ENCODE measurements at places on chromosomes 11 and 22.
A peak's percentile ranks its signal among the peaks of the same experiment; 100 is the strongest.

DNA sequence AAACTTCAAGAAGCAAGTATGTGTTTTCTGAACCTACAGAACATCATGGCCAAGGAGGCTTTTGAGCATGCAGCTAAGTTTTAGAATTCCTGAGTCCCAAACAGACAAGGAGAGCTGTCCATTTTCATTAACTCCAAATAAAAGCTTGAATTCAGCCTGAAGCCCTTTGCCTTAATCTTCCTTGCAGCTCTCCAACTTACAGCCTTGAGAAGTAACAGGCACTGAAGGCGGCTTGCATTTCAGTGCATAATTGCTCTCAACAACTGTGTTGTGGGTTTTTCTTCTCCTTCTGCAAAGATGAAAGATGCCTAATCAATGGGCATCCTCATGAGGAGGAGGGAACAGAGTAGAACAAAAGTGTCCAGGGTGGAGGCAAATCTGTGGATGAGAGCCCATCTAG is 286.0 kb downstream of the FAT3 start:
- no peak for DNase-seq

- DNase-seq: no peak
Measured at GRCh38 chr11:76670485-76671236, at the start of gene LRRC32. LRRC32 (minus strand) TSS chr11:76670747; CDS start chr11:76665954, 4,793 bp downstream.

- DNase-seq: peak; percentile 36
Measured at GRCh38 chr11:73350908-73351636, 25.1 kb upstream of the RELT start.

DNA sequence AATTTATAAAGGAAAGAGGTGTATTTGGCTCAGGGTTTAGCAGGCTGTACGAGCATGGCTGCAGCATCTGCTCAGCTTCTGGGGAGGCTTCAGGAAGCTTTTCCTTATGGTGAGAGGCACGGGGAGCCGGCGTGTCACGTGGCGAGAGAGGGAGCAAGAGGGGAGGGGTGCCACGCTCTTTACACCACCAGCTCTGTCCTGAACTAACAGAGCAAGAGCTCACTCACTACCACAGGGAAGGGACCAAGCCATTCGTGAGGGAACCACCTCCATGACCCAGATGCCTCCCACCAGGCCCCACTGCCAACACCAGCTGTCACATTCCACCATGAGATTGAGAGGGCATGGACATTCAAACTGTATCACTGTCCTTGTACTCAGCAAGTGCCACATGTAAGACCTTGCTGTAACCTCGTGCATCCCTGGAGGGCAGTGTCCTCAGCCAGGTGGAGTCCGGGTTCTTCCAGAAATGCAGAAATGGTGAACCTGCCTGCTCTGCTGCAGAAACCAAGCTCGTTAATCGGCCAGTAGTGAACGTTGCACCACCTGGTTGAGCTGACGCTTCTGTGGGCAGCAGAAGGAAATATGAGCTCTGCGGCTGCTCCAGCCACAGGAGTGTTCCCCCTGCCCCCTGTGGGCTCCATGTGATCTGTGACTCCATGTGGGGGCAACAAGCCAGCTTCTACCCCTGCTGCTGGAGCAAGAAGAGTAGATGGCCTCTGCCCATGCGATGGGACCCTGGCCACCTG is 368.6 kb downstream of the TBC1D22A start:
- DNase-seq: no peak

- no peak for DNase-seq
Measured at GRCh38 chr22:22591348-22592299, 32.6 kb upstream of the PRAME start.

DNA sequence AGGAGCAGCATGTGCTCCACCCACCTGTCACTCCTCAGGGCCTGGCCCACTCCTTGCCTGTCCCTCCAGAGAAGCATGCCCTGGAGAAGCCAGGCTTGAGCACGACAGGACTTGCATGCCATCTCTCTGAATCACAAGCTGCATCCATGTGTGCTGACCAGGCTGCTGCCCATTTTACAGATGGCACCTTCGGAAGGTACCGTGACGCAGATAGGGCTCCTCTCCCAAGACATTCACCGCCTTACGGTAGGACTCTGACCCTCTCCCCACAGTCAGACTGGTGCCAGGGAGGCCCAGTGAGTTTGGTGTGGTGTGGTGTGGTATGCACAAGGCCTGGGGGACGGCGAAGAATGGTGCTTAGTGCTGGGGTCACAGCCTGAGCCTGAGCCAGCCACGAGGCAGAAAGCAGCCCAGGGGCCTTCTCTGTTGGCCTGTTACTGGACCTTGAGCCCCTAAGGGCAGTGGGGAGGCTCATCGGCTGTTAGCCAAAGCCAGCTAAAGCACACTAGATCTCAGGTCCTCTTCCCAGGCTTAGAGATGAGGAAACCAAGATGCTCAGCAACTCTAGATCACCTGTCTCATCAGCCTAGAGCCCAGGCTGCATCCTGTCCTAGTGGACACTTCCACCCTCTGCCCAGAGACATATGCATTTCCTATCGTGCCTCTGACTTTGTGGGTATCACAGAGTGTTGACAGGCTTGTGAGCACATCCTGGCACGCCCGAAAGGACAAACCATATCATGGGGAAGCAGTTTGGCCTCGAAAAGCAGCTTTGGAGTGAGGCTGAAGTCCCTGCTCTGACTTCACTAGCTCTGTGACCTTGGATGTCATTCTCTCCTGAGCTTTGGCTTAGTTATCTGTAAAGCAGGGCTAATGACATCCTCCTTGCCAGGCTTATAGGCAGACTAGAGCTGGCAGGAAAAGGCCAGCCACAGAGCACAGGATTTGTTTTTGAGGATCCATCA is 17.8 kb downstream of the CYB5R2 start:
- DNase-seq: no peak

GRCh38 chr11:129815596-129816461 is at the start of gene TMEM45B:
TMEM45B (plus strand) TSS chr11:129815848; CDS start chr11:129852483, 36,635 bp downstream.
- DNase-seq: no peak

- no peak for DNase-seq
Measured at GRCh38 chr11:60955571-60955970, 3.6 kb upstream of the SLC15A3 start.

DNA sequence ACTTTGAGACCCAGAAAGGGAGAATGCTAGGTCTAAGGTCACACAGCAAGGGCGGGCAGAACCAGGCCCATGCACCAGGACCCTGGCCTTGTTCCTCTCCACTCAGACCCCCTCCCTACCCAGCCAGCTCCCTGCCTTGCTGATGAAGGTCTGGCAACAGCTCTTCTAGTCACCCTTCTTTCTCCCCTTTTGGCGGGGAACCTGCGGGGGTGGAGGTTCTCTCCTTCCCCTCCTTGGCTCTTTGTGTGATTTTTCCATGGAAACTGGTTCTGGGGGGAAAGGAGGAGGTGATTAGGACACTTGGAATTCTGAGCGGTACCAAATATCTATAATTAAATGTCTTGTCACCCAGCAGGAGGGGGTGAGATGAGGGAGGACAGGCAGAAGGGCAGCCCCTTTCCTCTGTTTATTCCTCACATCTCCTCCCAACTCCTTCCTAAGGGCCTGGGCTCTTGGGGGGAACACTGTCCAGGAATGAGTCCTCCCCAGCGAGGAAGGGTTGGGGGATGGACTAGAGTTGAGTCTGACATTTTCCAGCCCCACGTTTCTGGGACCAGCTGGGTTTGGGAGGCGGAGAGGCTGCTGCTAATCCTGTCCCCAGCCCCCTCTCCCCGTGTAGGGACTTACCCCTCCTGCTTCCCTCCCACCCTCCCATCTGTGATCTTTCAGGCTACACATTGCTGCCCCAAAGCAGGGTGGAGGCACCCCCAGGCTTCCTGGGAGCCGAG is 7.4 kb downstream of the ARHGEF17 start:
- no peak for DNase-seq

DNA sequence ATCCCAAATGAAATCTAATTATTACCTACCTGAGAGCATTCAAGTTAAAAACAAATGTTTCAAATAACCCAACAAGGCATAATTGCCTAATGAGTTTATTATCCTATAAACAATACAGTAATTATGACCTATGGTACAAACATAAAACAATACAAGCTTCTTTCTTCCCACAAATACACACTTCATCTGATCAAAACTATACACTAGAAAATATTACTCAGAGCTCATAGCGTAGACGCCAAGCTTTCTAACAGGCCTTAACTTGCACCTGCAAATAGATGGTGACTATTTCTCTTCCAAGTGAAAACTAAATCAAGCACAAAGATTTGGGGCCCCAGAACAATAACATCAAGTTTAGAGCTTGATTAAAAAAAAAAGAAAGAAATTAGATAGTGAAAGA is 78.1 kb downstream of the SOX6 start:
- DNase-seq: no peak

DNA sequence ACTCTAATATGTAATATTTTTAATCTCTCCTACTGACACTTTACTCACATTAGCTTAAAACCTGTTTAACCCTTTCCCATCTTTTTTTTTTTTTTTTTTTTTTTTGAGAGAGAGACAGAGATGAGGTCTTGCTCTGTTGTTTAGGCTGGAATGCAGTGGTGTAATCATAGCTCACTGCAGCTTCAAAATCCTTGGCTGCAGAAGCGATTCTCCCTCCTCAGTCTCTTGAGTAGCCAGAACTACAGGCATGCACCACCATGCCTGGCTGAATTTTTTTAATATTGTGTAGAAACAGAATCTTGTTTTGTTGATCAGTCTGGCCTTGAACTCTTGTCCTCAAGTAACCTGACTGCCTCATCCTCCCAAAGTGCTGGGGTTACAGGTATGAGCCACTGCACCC is 37.3 kb downstream of the PAMR1 start:
- DNase-seq: no peak

Measured in activated CD8-positive, alpha-beta memory T cell treated with anti-CD3 and anti-CD28 coated beads for 4 hours (primary cell).